ENCODE measurements at places on chromosomes 7 and 10. TPM values are rescaled to one million over a fixed set of nuclear protein-coding genes. Genes with fewer than 3 reads are reported as not detected.

The BNIP3 gene
- 42.2 TPM for total RNA-seq

The ENTPD1 gene
- 0.02 TPM for total RNA-seq

The CALHM1 gene
- not detected for total RNA-seq

The ATOH7 gene
- total RNA-seq = 0.29 TPM

The HOXA6 gene
- 1.8 TPM for total RNA-seq

The SPDYE16 gene
- not detected for total RNA-seq

The PTF1A gene
- not detected for total RNA-seq

The TMEM213 gene
- total RNA-seq = not detected

The MOSPD3 gene
- total RNA-seq = 16.0 TPM

The AQP1 gene
- 0.36 TPM for total RNA-seq

The RBM20 gene
- total RNA-seq = 1.3 TPM

The PHYH gene
- 30.2 TPM for total RNA-seq

The CYP3A7 gene
- total RNA-seq = not detected

The ECHS1 gene
- 148 TPM for total RNA-seq

The RASSF4 gene
- 1.6 TPM for total RNA-seq

The NRF1 gene
- 9.5 TPM for total RNA-seq

The NEBL gene
- 6.4 TPM for total RNA-seq

The KLLN gene
- 0.66 TPM for total RNA-seq

The PARG gene
- 18.6 TPM for total RNA-seq

The AGBL3 gene
- 1.1 TPM for total RNA-seq

The KCNMA1 gene
- total RNA-seq = 76.7 TPM

The RADIL gene
- 2.8 TPM for total RNA-seq

The ABCC2 gene
- total RNA-seq = 164 TPM

The STEAP1 gene
- total RNA-seq = 16.0 TPM
